ENCODE measurements at places on chromosomes 1 and 21.

DNA sequence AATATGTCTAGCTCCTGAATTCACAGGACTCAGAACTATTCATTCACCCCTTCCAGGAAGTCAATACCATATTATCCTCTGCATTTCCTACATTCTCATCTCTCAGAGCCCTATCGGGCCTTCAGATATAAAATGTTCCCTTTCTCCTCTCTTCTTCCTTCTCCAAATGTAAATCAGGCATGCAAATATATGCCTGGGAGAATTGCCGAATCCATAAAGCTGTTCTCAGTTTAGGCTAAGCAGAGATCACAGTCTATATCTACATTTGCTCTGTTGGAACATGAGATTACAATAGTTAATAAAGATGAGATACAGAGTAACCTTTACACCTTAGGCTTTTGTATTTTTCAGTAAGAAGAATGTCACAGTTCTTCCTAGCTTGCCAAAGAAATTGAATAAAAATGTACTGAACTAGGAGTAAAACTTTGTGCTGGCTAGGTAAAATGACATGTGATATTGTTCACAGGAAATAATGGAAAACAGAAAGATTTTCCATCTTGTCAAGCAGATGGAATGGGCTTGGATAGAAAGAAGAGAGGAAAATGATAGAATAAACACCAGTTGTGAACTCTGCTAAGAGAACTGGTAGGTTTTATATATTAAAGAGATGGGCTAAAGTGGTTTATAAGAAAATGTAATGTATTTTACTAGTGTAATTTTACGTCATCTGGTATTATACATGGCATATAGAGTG, 161.5 kb downstream of the NRIP1 start:
- DNase-seq: no peak

GRCh38 chr1:94729267-94729666, 90.9 kb upstream of the SLC44A3 start:
- no peak for DNase-seq

DNA sequence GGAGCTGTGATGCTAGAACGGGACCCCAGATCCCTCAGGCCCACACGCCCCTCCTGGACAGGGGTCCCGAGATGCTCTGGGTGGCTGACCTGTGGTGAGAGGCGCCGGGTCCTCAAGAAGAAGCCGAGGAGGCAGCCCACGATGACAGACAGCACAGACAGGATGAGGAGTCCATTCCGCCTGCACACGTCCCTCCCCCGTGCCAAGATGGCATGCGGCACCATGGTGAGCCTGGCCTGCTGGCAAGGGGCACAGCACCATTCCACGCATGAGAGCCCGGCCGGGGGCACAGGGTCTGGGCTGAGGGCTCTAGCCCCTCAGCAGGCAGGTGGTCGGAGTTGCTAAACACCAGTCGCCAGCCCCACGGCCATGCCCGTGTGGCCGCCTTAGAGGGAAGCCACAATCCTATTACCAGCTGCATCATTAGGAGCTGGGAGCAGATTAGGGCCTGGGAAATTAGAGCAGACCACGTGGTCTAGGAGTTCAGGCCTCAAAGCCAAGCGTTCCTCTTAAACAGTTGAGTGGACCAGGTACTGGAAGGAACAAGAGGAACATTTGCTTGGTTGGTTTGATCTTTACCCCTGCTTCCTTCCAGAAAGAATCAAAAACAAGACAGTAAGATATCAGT, at the start of gene SLC1A7:
TSS of gene SLC1A7 (minus strand) at position 413 of the 628 bp plus-strand sequence. CDS start at position 224, 189 bp downstream.
- no peak for DNase-seq

- no peak for DNase-seq
Measured at GRCh38 chr1:86288586-86289147, 107.5 kb downstream of the ODF2L start.

GRCh38 chr1:147741065-147741464, 19.3 kb downstream of the GJA5 start:
- DNase-seq: no peak

GRCh38 chr1:22303816-22304215, 147.8 kb upstream of the ZBTB40 start:
- no peak for DNase-seq

GRCh38 chr1:160399544-160400222, 681 bp upstream of the VANGL2 start:
- no peak for DNase-seq

- DNase-seq: no peak
Measured at GRCh38 chr1:18599086-18599485, 31.6 kb upstream of the PAX7 start.

DNA sequence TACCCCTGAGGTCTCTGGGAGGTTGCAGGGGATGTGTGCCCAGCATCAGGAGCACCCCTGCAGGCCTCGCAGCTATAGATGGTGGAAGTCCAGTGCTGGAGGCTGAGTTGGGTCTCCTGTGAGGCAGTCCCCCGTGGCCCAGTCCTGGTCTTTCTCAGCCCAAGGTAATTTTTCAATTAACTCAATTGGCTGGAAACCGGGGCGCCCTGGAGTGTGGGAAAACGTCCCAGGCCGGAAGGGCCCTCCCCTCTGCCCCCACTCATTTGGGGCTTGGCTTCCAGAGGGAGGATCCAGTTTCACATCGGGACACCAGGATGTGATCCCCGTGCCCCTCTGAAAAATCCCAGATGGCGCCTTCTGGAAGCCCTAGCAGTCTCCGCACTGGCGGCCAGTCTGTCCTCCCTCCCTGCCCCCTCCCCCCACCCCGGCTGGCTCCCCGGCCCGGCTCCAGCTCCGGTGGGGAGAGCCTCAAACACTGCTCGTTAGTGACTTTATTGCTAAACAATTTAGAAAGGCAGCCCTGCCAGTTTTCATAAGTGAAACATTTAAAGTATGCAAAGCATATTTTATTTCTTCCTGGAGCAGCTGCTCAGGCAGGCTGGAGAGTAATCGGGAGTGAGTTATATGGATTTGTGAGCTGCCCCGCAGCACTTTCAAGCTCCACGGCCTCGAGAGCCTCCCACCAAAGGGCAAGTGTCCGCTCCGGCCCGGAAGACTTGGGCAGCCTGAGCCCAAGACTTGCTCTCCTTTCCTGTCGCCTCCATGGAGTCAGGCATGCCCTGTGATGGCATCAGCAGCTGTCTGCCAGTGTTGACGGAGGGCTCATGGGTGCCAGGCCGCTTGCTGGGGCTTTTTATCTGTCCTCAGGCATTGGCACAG, 208.2 kb upstream of the TMEM51 start:
- no peak for DNase-seq

GRCh38 chr1:40924767-40925166, 54.7 kb upstream of the CTPS1 start:
- DNase-seq: no peak

DNA sequence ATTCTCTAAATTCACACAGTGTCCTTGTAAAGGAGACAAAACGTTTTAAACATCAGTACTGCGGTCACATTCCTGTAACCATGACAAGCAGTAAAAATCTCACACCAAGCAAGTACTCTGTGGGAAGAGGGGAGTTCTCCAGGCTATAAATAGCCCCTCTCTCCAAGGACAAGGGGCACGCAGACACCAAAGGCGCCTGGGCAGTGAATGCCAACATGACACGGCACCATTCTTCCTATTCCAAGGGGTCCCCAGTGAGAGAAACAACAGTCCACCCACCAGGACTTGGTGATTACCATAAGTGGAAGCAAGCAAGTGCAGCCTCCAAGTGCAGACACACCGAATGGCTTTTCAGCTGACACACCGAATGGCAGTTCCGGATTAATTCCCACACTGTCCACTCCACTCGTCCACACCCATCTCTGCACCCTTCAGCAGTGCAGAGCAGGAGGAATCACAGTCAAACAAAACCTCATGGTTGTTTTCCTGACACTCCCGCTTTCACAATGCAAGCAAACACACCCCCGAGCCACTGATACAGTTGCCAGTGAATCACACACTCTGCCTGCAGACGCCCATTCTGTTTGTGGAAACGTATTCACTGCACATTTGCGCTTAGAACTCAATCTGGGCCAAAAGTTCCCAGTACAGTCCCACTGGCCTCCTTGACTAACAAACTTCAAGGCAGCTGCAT, 1.8 kb downstream of the PTTG1IP start:
- no peak for DNase-seq

Measured in MM.1S (cell line).